Head of caudate nucleus (tissue), 42 donors: ENCODE measurements at places on chromosomes 16 and 17.

DNA sequence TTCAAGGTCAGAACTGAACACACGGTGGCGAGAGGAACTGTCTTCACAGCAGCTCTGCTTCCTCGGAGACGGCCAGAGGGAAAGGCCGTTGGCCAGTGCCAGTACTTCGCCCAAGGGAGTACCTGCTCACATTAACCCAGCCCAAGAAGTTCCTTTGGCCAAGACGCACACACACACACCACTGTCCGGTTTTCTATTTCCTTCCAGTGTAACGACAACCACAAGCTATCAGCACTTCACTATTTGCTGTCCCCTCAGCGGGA, 744 bp upstream of the GGNBP2 start:
- DNase-seq, result peak; percentile 33

DNA sequence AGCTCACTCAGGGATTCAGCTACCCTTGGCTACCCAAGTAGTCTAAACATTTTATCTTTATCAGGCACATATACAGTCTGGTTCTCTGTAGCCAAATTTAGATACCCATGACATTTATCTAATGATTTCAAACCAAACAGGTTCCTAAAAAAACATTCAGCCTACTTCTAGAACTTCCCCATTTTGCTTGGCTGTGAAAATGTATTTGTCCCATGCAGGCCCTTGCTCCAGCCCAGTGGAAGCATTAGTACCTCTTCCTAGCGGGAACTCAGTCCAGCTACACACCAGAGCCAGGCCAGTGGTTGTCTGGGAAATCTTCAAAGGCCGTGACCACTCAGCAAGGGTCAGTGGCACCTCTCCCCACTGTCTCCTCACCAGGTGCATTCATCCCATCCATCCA, 26.2 kb upstream of the NAGLU start:
- no peak for DNase-seq

GRCh38 chr16:74372953-74373846, 2.9 kb upstream of the NPIPB15 start:
- DNase-seq, result peak; percentile 20

DNA sequence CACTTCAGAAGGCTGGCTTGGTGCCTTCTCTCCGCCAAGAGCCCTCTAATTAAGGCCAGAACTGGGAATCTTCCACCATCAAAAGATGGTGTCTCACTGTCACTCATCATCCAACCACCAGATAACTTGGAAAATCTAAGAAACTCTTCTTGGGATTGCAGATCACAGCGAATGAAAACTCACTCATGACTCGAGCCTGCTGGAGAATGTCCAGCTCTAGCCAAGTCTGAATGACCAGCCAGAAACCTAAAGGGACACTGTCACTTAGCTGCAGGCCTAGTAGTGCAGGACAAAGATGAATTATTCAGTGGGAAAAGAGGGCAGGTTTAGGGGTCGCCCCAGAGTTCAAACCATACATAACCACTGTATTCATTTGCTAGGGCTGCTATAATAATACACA, 107.8 kb downstream of the XYLT1 start:
- no peak for DNase-seq

- DNase-seq, result peak; percentile 30
These were observed at the start of gene TNFSF13 for GRCh38 chr17:7558544-7559319. Gene TNFSF13 (plus strand): TSS chr17:7558750. CDS start chr17:7559040, 290 bp downstream.

GRCh38 chr17:61594294-61594825, 3.3 kb upstream of the NACA2 start:
- no peak for DNase-seq

- DNase-seq, result no peak
These were observed 282.2 kb downstream of the MAP2K6 start for GRCh38 chr17:69696650-69697049.

DNA sequence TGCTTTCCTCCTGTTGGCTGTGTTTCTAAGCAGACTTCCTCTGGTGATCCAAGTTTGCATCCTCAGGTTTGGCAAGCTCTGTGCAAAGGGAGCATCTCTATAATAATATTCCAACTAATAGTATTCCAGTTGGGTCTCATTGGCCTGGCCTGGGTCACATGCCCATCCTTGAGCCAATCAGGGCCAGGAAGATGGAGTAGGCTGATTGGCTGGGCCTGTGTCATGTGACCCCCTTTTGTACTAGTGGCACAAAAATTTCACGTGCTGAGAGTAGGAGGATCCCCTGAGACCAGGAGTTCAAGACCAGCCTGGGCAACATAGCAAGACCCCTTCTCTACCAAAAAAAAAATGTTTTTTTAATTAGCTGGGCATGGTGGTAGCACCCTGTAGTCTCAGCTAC, 35.2 kb upstream of the MLYCD start:
- no peak for DNase-seq

DNA sequence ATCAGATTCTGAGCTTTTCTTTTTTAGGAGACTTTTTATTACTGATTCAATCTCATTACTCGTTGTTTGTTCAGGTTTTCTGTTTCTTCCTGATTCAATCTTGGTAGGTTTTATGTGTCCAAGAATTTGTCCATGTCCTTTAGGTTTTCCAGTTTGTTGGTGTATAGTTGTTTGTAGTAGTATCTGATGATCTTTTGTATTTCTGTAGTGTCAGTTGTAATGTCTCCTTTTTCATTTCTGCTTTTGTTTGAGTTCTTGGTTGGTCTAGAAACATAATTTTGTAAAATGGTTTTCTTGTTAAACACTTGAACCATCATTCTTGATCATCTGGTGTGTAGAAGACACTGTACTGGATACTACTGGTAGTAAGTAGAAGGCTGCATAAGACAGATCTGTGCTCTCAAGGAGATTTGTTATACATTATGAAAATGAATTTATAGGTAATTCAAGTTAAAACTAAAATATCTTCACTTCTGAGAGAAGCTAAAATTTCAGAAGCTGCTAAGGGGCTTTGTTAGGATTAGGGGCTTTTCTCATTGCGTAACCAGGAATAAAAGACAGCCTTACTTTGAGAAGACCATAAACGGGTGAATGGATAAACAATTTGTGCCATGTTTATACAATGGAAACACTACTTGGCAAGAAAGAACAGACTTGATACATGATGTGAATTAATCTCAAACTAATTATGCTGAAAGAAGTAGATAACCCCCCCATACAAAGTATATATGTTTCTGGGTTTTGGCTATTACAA, 44.0 kb downstream of the NSRP1 start:
- no peak for DNase-seq
